ENCODE measurements at places on chromosomes 6 and 20.

DNA sequence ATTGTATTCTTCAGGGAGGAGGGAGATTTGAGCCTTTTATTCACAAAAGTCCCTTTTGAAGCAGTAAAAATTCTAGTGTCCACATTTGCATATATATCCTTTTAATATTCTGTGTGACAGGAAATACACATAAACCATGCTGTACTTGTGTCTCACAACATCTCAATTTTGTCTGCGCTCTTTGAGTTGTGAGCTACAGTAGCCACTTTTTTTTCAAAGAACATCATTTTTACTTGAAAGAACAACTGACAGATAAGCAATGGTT is 21.3 kb downstream of the LMBRD1 start:
- no peak for DNase-seq

GRCh38 chr6:3884007-3884745 is 35.0 kb downstream of the FAM50B start:
- DNase-seq, result no peak

- no peak for DNase-seq
These were observed 67.9 kb downstream of the STMND1 start for GRCh38 chr6:17169711-17170110.

GRCh38 chr6:170421921-170422320 is 115.4 kb downstream of the FAM120B start:
- DNase-seq, result no peak

DNA sequence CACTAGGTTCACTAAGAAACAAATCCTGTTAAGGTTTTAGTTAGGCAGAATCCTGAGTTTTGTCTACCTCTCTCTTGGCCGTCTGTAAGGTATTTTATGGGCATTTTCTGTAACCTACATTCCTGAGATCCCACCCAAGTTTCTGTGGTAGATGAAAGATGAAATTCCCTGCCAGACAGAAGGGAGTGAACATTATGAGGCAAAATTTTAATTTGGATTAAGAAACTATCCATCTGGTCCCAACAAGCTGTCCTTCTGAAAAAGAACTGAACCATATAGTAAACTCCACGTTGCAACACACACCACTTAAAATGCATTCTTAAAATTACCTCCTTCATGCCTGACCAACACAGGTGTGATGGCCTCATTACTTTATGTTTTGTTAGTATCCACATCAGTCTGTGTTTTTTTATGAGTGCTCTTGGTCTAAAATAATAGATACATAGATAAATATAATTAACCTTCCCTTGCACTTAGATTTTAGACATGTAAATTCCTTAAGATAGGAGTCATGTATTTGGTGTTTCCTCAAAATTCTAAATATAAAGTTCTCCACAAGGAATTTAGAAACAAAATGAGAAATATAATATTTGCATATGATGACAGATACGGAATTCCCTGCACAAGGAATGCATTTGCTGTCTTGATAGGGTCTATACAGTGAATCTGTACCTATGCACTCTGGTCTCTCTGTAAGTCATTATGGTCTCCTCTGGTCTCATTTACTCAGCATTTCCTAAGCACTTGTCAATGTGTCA is 86.5 kb downstream of the CHD6 start:
- no peak for DNase-seq

DNA sequence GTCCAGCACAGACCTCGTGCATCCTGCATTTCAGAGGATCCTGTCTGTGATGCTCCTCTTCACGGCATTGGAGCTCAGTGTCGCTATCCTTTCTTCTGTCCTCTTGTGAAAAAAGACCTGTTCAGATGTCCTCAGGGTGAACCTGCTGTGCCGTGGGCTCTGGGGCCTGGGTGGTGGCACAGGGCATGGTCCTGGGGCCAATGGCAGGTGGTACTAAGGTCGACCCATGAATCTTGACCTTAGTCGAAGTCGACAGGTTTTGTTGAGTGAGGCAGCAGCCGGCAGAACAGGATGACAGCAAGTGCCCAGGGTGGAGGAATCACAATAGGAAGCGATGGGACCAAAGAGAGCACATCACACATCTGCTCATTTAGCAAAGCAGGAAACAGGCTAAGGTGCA is 22.0 kb upstream of the MAS1L start:
- DNase-seq, result no peak

GRCh38 chr6:158323561-158323958 is 11.3 kb downstream of the TULP4 start:
- DNase-seq, result no peak

- no peak for DNase-seq
These were observed 94.5 kb downstream of the HTR1B start for GRCh38 chr6:77368660-77369313.

DNA sequence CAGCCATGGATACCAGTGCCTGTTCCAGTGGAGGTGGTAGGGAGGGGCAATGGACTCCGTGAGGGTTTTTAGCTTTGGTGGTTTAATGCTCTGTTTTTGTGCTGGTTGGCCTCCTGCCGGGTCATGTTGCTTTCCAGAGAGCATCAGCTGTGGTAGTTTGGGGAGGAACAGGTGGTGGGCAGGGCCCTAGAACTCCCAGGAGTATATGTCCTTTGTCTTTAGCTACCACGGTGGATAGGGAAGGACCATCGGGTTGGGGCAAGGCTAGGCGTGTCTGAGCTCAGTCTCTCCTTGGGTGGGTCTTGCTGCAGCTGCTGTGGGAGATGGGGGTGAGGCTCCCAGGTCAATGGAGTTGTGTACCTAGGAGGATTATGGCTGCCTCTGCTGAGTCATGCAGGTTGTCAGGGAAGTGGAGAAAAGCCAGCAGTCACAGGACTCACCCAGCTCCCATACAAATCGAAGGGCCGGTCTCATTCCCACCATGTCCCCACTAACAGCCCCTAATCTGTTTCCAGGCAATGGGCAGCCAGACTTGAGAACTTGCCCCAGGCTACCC is 38.9 kb downstream of the MRAP2 start:
- DNase-seq, result no peak

DNA sequence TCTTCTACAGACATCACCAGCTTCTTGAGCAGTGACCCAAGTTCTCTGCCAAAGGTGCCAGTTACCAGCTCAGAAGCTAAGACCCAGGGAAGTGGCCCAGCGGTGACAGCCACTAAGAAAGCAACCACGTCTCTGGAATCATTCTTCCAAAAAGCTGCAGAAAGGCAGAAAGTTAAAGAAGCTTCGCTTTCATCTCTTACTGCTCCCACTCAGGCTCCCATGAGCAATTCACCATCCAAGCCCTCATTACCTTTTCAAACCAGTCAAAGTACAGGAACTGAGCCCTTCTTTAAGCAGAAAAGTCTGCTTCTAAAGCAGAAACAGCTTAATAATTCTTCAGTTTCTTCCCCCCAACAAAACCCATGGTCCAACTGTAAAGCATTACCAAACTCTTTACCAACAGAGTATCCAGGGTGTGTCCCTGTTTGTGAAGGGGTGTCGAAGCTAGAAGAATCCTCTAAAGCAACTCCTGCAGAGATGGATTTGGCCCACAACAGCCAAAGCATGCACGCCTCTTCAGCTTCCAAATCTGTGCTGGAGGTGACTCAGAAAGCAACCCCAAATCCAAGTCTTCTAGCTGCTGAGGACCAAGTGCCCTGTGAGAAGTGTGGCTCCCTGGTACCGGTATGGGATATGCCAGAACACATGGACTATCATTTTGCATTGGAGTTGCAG is 15.2 kb downstream of the GTPBP2 start:
- DNase-seq, result no peak

- no peak for DNase-seq
These were observed 217.8 kb upstream of the TSHZ2 start for GRCh38 chr20:52754366-52754765.

DNA sequence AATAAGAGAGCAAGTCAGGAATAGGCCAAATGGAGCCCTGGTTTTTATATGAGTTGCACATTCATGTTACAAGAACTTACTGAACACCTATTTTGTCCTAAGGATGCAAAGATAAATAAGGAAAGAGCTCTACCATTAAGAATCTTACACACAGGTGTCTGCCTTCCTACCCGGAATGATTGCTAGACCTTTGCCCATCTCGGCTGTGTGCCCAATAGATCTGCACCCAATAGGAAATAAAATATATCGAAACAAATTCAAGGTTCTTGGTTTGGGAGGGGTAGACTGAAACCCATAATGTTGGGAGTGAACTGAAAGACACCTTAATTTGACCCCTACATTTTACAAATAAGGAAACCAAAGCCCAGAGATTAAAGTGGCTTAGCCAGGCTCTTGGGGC is 48.9 kb downstream of the EDN1 start:
- no peak for DNase-seq

DNA sequence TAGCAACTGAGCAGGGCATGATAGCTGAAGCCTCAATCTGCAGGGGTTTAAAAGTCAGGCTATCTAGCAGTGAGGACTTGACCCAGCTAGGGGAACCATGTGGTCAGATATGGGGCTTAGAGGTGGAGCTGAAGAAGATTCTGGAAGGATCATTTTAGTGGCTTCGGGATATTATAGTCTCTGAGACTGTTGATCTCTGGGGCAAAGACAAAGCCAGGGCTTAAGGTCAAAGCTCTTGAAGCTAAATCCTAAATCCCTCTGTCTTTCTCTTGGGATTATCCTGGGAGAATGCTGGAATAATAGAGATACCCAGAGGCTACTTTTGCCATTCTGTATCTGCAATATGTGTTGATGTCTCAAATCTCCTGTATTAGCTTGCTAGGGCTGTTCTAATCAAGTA is 132.2 kb downstream of the DHX35 start:
- DNase-seq, result no peak

- no peak for DNase-seq
These were observed 87.9 kb downstream of the MMS22L start for GRCh38 chr6:97195117-97195516.
